T-cell (primary cell): ENCODE measurements at places on chromosomes 5 and 9. TPM values are rescaled to one million over a fixed set of nuclear protein-coding genes. Genes with fewer than 3 reads are reported as not detected.

Gene PRRT1B
- total RNA-seq, result not detected

Gene ATP6V0E1
- 147 TPM for total RNA-seq

Gene PCDHGB1
- total RNA-seq, result not detected

Gene TSSK1B
- not detected for total RNA-seq

- DNase-seq, result no peak
These were observed 34.7 kb downstream of the LHX3 start for GRCh38 chr9:136170006-136170901.

DNA sequence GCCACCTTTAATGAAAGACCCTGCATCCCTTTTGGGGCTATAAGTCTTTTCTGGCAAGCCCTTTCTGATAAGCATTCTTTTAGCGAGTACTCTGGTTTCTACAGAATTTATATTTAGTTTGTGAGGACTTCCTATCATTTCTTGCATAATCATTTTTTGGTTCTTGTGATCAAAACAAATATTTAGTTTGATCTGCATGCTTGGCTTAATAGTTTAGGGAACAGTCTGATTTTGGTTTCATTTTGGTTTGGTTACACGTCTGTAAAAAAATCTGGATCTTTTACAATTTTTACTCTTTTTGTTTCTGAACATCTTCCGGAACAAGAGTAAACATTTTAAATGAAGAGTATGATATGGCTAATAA, 1074.4 kb downstream of the CDH9 start:
- no peak for DNase-seq

DNA sequence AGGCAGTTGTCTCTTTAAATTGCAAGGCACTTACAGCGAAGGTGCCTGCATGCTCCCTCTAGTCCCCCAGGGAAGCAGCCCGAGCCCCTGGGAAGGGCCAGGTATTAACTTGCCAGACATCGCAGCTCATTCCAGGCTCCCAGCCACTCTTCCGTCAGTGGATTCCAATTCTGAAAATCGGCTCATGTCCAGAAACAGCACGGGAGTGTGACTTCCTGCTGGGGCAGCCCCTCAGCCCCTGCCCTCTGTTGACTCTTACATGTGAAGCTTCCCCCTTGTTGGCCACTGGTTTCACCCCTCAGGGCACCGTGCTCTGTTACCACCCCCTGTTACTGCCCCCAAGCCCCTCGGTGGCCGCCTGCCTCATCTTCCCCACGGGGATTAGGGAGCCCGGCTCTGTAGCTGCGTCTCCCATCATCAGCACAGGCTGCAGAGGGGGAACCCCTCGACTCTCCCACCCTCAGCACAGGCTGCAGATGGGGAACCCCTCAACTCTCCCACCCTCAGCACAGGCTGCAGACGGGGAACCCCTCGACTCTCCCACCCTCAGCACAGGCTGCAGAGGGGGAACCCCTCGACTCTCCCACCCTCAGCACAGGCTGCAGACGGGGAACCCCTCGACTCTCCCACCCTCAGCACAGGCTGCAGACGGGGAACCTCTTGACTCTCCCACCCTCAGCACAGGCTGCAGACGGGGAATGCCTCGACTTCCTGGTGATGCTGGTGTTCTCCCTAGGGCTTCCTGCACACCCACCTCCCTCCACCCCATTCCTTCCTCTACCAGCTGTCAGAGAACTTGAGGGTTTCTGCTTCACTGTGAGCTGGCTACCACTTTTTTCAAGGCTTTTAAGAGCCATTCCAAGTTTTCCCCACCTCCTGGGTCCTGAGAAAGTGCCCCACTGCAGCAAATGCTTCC, 11.1 kb upstream of the CACNA1B start:
- no peak for DNase-seq

DNA sequence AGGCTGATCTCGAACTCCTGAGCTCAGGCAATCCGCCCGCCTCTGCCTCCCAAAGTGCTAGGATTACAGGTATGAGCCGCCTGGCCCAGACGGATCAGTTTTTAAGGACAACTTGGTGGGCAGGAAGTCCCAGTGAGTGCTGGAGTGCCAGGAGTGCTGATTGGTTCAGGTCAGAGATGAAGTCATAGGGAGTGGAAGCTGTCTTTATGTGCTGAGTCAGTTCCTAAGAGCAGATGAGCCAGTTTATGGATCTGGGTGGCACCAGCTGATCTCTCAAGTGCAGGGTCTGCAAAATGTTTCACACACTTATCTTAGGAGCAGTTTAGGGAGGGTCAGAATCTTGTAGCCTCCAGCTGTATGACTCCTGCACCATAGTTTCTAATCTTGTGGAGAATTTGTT, 292.1 kb upstream of the ELAVL2 start:
- DNase-seq, result no peak

DNA sequence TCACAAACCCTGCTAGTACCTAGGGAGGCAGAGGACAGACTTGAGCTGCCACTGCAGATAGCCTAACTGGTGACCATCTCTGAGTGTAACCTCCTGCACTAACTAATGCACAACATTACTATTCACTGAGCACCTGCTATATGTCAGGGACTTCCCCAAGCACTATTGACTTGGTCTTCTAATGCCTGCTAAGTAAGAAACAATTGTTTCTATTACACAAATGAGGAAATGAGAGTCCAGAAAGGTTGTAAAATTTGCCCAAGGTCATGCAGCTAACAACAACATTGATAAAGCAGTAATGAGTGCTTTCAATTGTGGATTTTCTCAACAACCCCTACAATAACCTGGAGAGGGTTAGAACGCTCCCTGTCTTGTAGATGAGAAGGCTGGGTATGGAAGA, 183.7 kb downstream of the ZNF462 start:
- no peak for DNase-seq
